Suppressor macrophage treated with lipopolysaccharide for 1 hour (primary cell): ENCODE measurements at places on chromosomes 6 and 20.

- DNase-seq, result no peak
Observed at GRCh38 chr6:159862103-159862502, 28.7 kb upstream of the MAS1 start.

- DNase-seq, result no peak
Observed at GRCh38 chr6:74705451-74705850, 500.4 kb downstream of the COL12A1 start.

DNA sequence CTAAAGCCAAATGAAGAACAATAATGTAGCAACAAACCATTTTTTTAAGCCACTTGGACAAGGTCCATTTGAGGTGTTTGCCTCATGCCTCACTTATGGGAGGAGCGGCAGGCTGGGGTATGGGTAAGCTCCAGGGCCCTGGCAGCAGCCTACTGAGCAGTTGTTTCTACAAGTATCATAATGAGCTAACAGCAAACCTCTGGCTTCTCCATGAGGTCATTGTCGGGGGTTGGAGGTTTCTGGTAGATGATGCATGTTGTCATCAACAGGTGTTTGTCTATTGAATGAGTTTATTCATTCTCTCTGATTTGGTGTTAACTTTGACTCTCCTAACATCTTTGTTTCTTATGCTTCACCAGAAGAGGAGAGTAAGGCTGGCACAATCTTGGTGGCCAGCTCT, 150.7 kb downstream of the TBC1D7 start:
- no peak for DNase-seq

DNA sequence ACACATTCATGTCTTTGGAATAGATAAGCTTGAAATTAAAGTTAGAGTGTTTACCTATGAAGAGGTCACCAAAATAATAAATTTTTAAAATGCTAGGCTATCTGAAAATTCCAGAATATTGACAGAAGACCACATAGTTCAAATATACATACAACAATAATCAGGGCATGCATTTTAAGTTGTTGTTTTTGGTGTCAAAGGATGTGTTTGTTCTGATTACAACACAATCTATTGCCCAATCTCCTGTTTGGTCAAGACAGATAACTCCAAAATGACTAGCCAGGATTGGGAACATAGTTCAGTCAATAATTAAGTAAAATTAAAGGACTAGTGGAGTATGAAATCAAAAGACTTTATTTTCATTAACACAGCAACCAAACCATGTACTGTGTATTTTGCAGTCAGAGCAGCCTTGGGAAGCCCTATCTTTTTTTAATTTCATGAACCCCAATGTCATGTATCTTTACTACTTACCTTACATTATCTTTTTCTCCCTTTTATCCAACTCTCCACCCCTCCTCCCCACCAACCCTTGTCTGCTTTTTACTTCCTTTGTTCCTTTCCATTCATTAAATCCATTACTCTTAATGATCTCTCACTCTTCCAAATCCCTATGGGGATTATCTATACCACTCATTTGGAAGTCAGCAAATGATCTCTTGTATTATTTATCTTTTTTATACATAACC, 111.2 kb downstream of the CDK19 start:
- DNase-seq, result peak; percentile 49

GRCh38 chr6:80454197-80454596, 347.7 kb downstream of the BCKDHB start:
- peak; percentile 23 for DNase-seq

DNA sequence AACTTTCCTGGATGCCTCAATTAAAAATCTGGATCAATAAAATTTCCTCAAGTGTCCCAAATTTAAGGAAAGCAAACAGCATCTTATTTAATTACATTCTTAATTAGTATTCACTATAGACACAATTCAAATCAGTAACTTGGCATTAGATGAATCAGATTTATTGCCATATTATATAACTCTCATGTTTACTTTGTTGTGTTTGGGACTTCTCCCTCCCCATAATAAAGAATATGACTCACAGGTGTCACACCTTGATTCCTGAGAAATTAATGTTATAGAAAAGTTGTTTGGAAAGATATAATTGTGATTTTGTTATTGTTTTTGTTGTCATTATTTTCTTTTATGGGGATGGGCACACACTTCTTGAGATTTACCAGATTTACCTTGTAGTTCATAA, 18.4 kb downstream of the EYA4 start:
- DNase-seq, result no peak

- DNase-seq, result no peak
Observed at GRCh38 chr6:87558446-87558845, 31.3 kb downstream of the RARS2 start.

GRCh38 chr6:125546841-125547251, 202.6 kb upstream of the HEY2 start:
- DNase-seq, result no peak

DNA sequence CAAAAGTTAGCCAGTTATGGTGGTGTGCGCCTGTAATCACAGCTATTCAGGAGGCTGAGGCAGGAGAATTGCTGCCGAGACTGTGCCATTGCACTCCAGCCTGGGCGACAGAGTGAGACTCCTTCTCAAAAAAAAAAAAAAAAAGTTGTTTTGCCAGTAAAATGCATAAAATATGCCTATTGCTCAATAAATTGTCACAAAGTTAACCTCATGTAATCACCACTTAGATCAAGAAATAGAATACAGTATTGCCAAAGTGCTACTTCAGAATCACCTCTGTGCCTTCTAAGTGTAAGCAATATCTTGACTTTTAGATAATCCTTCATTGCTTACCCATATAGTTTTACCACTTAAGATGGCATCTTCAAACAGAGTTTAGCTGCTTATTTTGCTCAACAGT, 80.7 kb downstream of the TRMT11 start:
- no peak for DNase-seq

GRCh38 chr20:14062171-14062570, 66.9 kb downstream of the MACROD2 start:
- DNase-seq, result no peak

- DNase-seq, result no peak
Observed at GRCh38 chr6:4287811-4288244, 152.5 kb upstream of the ECI2 start.

DNA sequence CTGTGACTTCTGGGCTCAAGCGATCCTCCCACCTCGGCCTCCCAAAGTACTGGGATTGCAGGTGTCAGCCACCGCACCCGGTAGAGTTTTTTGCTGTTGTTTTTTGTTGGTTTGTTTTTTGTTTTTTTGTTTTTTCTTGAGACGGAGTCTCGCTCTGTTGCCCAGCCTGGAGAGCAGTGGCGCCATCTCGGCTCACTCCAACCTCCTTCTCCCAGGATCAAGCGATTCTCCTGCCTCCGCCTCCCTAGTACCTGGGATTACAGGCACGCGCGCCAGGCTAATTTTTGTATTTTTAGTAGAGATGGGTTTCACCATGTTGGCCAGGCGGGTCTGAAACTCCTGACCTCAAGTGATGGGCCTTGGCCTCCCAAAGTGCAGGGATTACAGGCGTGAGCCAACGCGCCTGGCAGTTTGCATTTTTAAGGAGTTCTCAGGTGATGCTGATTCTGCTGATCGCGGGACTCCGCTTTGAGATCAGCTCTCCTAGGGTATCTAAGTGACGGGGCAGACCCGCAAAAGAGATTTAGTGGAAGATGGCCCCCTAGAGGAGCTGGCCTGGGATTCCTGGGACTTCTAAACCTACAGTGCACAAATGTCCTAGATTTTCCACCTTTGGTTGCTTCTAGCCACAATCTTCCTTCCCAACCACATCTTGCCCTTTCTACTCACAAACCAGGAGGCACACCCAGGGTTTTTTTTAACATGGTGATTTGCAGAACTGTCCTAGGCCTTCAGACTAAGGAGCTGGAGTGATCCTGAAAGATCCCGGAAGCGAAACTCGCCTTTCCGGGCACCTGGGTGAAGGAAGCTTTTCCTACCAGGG, 45.2 kb downstream of the DPPA5 start:
- DNase-seq, result no peak

DNA sequence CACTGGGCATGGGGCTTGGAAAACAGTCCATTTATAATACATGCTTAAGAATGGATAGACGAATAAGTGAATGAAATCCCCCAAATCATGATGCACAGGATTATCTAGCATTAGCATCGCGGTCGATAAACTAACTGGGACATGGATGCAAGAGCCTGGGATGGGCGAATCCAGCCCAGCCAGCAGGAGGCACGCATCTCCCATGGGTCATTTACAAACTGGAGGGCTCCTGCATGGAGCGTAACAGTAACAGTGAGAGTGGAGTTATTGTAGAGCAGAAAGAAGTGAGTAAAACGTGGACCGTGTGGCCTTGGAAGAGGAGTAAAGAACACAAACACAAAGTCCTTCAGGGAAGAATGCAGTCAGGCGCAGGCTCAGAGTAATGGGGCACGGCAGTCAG, 136.5 kb downstream of the AGPAT4 start:
- peak; percentile 9 for DNase-seq

GRCh38 chr20:37395921-37396415, 50.0 kb downstream of the SRC start:
- DNase-seq, result no peak

DNA sequence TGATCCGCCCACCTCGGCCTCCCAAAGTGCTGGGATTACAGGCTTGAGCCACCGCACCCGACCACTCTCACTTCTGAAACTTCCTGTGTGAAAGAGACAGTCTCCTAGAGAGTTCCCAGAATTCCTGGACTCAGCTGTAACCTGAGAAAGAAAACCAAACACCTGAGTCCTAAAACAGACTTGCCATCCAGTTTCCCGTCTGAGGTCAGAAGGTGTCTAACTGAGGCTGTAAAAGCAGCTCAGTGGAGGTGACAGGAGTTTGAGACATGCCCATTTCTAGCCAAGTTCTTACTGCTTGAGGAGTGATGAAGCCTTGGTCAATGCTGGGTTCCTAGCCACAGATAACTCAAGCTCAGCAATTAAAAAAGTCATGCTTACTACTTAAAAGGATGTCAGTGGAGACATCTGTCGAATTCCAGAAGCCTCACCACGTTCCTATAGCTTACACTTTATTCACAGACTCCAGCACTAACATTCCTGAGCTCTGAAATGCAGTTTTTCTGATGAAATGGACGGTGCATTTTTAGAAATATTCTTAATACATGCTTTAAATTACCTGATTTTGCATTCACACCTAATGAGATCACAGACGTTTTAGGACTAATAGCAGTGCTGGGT, 6.1 kb downstream of the UQCC2 start:
- DNase-seq, result no peak

- DNase-seq, result no peak
Observed at GRCh38 chr6:2081155-2082138, 164.0 kb downstream of the GMDS start.

DNA sequence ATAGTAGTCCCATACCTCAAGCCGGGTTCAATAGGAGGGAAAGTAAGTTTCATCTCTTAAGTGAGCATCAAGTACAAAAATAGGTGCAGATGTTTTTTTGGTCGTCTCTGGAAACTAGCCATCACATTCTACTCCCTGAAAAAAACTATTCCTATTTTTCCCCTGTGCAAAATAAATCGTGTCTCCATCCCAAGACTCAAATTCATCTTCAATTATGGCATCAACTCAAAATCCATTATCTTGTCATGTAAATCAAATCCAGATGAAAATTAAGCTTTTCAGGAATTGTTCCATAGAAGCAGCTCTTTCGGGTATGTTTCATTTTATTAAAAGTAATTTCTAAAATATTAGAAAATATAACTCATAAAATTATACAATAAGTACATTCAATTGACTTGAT, 1368.4 kb downstream of the GRIK2 start:
- DNase-seq, result no peak

- DNase-seq, result no peak
Observed at GRCh38 chr6:159640322-159640721, 52.7 kb downstream of the SOD2 start.

DNA sequence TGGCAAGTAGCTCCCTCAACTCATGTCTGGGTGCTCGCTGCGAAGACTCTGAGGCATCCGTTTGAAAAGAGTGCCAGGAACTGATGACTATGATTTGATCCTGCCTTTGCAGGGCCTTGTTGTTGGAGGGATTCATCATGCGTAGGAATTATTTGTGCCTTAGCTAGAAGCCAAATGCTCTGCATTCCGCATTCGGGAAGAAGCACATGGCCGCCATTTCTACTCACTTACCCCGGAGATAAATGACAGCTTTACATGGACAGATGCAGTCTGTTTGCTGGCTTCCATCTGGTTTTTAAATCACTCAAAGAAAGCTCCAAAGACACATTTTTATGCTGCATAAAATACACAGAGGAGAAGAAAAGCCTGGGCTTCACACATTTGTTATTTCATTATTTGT, 363.3 kb upstream of the CDH4 start:
- DNase-seq, result no peak

- no peak for DNase-seq
Observed at GRCh38 chr20:272718-273117, 15.2 kb downstream of the DEFB132 start.

DNA sequence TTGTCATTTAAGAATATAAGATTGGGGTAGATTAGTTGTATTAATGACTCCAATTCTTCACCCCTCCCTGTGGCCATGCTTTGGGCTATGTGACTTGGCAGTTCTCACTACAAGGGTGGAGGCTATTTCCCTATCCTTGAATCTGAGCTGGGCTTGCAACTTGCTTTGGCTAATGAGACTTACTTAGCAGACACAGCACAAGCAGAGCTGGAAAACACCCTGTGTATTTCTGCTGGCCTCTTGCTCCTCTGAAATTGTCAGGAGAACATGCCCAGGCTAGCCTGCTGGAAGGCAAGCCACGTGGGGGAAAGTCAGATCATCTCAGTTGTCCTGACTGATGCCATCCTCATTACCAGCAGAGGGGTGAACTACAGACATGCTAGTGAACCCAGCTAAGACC, 126.5 kb upstream of the HDGFL1 start:
- no peak for DNase-seq

DNA sequence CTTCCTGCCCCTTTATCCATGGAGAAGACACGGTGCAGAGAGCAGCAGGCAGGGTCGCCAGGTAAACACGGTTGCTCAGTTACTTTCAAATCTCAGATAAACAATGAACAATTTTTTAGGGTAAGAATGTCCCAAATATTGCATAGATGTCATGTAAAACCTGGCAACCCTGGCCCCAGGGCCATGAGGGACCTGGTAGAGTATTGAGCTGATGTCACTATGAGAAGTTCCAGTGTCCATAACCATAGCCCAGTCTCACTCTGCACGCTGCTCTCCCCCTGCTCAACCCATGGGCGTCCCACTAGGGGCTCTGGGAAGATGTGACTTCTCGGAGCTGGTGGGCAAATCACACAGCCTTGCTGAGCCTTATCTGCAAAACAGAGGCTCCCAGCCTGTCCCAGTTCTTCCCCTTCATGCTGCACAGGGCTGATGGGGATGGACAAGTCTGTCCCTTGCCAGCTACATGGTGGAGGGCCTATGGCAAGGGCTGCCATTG, 71.3 kb upstream of the TOP1 start:
- no peak for DNase-seq

- no peak for DNase-seq
Observed at GRCh38 chr6:39887692-39888450, 46.4 kb downstream of the MOCS1 start.

DNA sequence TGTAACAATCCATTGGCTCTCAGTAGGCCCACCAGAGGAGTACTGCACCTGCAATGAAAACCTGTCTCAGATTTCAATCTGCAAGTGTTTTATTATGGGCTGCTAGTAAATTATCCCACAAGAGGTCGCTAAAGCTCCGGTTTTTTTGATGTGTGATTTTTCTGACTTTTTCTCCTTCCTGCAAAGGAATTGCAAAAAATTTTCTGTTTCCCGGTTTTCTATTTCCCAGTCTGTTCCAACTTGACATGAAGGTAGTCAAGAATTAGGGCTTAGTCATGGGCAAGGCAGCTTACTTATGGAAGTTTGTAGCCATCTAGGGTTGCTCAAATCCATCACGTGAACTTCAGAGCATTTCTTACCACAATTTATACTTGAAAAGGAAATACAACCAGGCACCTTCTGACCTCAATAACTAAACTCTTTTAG, 38.5 kb upstream of the AHI1 start:
- DNase-seq, result peak; percentile 53
